ENCODE measurements at places on chromosomes 3 and 15. TPM values are rescaled to one million over a fixed set of nuclear protein-coding genes. Genes with fewer than 3 reads are reported as not detected.

The BCHE gene
- total RNA-seq, result 36.5 TPM

The CCR3 gene
- not detected for total RNA-seq

The UBAP1L gene
- total RNA-seq, result 2.6 TPM

The SENP8 gene
- total RNA-seq, result 1.2 TPM

The SMC4 gene
- total RNA-seq, result 26.8 TPM

The FSTL1 gene
- total RNA-seq, result 38.3 TPM

The FBXW12 gene
- not detected for total RNA-seq

The SAMMSON gene
- total RNA-seq, result not detected

The AHSG gene
- not detected for total RNA-seq

The SKIL gene
- 79.6 TPM for total RNA-seq

The FBXL22 gene
- 0.20 TPM for total RNA-seq

The CISH gene
- 0.20 TPM for total RNA-seq

The MAPKBP1 gene
- total RNA-seq, result 7.1 TPM

The GBE1 gene
- total RNA-seq, result 63.4 TPM

The CXCR6 gene
- total RNA-seq, result not detected

The SHQ1 gene
- total RNA-seq, result 9.8 TPM

The PLA2G4D gene
- not detected for total RNA-seq

The GOLGA8M gene
- total RNA-seq, result 0.22 TPM

The CTXN2 gene
- total RNA-seq, result not detected

The WDR93 gene
- total RNA-seq, result not detected

The ZNF620 gene
- total RNA-seq, result 6.5 TPM

The FAM174B gene
- 57.3 TPM for total RNA-seq

The FSIP1 gene
- total RNA-seq, result 0.44 TPM

The MYEF2 gene
- 5.9 TPM for total RNA-seq

The RASGRP1 gene
- total RNA-seq, result under 0.01 TPM

The GP9 gene
- not detected for total RNA-seq

The GOLGA6A gene
- total RNA-seq, result not detected

The MYO5C gene
- total RNA-seq, result 7.4 TPM

The NR1I2 gene
- not detected for total RNA-seq

The SERINC4 gene
- not detected for total RNA-seq

The CHRNB4 gene
- total RNA-seq, result not detected

The SEMA7A gene
- total RNA-seq, result 0.65 TPM

The ANKRD34C gene
- not detected for total RNA-seq

The SSUH2 gene
- not detected for total RNA-seq

The TTC23 gene
- 15.3 TPM for total RNA-seq

The ARGFX gene
- total RNA-seq, result not detected

The OR5K1 gene
- total RNA-seq, result not detected

The TM4SF4 gene
- total RNA-seq, result 0.22 TPM

The ZNF80 gene
- not detected for total RNA-seq

The LSG1 gene
- total RNA-seq, result 48.6 TPM

The DPPA2 gene
- not detected for total RNA-seq

The COMMD4 gene
- total RNA-seq, result 57.1 TPM

The ZDHHC23 gene
- total RNA-seq, result 20.6 TPM

The PIK3R4 gene
- total RNA-seq, result 28.1 TPM

The ALAS1 gene
- 35.5 TPM for total RNA-seq
